ENCODE measurements at places on chromosomes 1 and 21. TPM values are rescaled to one million over a fixed set of nuclear protein-coding genes. Genes with fewer than 3 reads are reported as not detected.
A peak's percentile ranks its signal among the peaks of the same experiment; 100 is the strongest.

DNA sequence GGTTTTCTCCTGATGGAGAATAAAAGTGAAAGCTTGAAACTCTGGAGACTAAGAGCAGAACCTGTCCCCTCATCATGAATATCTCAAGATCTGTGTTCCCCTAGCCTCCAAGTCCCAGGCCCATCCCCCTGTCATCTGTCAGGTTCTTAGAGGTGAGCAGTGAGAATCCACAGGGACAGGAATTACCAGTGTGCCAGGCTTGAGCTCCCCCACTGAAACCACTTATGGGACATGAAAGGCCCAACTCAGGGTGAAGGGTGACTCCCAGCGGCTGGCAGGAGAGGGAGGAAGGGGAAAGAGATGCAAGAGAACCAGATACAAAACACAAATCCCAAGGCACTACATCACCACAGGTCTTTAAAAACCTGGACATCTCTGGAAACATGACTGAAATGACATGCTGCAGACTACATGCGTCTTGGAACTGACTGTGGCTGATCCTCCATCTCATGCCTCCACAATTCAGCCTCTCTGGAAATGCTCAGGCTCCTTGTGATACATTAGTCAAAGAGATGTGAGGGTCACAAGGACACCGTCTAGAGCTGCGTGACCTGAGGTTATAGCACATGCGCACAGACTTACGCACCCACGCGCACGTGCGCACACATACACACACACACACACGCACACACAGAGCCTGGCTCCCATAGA lies 6.8 kb upstream of the LY9 start:
- DNase-seq: no peak

DNA sequence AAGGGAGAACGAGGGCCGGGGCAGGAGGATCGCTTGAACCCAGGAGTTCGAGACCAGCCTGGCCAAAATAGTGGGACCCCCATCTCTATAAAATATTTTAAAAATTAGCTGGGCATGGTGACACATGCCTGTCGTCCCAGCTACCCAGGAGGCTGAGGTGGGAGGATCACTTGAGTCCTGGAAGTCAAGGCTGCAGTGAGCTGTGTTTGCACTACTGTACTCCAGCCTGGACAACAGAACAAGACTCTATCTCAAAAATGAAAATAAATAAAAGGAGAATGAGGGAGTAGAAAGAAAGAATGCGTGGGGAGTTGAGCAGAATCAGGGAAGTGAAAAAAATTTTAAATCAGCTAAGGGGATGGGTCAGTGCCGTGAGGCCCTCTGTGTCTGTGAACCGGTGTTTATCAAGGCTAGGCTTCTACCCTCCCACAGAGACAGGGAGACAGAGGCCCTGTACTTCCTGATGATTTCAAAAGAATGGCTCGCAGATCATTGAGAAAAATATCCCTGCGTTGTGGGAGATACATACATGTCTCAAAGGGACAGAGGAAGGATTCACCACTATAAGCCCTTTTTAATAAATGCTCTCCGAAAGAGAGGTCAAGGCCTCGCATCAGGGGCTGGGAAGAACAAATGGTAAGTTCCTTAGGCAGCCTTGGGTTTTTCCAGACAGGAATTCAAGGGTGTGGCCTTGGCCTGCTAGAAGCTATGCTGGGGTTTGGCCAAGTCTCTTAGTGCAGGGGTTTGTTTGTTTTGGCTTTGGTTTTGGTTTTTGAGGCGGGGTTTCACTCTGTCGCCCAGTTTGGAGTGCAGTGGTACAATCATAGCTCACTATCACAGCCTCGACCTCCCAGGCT lies 20.7 kb downstream of the IL10RB start:
- peak; percentile 93 for DNase-seq

DNA sequence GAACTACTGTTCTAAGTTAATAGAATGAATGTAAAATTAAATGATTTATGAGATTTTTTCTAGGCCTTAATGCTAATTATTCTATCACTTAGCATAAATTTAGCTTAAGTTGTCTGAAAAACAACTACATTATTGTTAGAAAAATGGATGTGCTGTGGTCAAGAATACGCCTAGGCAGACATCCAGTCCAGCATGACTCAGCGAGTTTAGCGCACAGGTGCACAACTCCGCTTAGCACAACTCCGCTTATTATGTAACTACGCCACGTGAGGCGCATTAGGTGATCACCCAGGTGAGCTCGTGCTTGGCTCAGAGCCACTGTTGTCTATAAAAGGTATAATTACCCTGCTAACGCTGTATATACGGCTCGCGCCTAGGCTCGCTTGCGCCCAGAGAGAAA lies 1043.6 kb upstream of the ADGRL4 start:
- DNase-seq: no peak

DNA sequence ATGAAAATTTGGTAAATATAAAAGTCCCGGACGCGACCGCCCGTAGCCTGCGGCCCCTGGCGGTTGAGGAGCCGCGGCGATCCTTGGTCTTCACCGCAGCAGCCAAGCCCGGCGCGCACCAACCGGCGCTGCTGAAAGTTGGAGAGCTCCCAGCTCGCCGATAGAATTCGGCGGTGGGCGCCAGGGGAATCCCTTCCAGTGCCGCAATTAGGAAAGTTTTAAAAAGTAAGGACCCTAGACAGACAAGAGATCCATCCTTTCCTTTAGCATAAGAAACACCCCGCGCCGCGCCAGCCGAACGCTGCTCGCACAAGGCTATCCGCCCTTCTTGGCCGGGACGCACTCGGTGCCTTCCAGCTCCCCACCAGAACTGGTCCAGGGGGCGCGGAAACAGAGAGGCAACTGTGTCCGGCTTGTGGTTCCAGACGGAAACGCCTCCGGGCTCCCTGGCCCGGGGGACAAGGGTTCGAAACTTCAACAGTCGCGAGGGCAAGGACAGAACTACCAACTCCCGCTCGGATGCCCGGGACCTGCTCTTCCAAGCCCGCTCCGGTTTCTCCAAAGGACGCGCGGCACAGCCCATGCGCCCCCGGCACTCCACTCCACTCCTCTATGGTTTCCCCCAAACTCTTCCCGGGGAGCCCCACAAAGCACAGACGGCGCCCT lies 1.7 kb downstream of the FAM78B start:
- peak; percentile 32 for DNase-seq

DNA sequence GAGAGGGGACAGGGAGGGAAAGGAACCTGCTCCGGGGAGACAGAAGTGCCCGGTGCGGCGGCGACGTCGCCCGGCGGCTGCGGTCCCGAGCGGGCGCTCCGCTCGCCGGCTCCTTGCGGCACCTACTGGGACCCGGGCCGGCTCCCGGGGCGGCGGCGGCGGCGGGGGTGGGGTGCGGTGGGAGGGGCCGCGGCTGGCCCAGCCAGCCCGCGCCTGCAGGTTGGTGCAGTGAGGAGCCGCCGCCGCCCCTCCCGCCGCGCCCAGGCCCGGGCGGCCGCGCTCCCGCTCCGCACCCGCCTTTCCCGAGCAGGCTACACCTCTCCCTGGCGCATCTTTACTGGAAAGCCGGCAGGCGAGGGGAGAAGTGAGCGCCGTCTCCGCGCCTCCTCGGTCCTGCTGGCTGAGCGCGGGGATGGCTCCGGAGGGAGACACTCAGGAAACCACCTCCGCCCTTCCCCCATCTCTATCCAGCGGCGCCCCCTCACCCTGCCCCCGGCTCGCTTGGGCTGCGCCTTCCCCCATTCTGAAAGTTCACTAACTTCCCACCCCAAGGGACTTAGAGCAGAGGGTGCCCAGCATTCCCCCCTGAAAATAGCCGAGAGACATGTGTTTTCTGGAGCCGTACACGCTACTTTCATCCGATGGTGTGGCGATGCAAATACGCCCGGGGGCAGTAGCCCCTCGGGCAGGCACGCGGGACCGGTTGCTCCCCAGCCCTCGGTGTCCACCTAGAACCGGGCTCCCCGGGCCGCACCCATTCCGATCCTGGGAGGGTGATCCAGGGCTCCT lies at the start of gene PLD5:
TSS of gene PLD5 (minus strand) at position 127 of the 789 bp plus-strand sequence.
- no peak for DNase-seq

DNA sequence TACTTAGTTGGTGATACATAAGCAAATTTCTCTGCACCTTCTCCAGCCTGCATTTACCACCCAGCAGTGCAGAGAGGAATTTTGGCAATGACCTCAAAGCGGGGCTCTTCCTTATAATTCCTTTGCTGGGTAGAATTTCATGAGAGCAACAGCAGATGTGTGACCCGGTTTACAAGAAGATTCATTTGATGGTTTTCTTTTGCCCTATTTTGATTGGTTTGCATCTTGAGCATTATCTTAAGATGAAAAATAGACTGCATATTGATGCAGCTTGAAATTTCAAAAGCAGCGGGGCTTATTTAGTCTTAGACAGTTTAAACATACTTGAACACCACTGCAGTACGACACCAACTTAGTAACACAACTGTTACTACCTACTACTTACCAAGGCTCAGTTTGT lies 378.9 kb downstream of the TTLL7 start:
- no peak for DNase-seq

DNA sequence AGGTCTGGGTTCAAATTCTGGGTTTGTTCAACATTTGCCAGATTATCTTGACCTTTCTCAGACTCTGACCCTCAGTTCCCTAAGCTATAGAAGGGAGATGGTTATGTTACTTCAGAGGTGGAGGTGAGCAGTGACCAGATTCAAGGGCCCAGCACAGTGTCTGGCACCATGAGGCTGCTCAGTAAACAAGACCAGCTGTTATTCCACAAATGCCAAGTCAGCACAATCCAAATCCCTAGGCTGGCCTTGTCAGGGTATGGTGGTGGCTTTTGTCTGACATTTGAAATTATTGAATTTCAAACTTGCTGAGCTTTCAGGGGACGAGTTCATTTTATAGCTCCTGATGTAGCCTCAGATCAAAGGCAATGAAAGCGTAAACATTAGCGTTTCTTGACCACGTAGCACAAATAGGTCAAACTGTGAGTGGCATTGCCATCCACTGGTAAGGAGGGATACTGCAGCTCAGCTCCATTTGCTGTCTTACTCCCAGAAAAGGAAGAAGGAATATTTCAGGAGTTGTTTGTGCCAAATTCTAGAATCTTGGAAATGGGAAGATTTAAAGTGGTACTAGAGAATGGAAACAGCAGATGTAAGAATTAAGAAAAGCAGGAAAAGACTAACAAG lies 94.3 kb upstream of the EDN2 start:
- no peak for DNase-seq

GRCh38 chr1:21916447-21917238 lies 20.5 kb downstream of the HSPG2 start:
- DNase-seq: no peak

DNA sequence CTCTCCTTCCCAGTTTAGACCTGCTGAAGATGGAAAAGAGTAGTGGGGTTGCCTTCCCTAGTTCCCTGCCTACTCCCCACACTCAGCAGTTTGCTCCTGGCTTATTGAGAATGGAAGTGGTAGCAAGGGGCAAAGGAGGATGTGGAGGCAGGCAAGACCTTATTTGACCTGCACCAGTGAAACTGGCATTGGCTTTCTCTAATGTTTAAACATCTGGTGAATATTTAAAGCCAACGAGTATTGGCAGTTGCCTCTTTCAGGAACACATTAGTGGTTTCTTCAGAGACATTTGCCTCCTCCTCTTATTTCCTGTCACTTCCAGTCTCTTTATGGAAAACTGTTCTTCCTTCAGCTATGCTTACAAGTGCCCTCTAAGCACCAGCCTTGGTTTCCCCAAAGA lies 62.4 kb upstream of the VAV3 start:
- no peak for DNase-seq

DNA sequence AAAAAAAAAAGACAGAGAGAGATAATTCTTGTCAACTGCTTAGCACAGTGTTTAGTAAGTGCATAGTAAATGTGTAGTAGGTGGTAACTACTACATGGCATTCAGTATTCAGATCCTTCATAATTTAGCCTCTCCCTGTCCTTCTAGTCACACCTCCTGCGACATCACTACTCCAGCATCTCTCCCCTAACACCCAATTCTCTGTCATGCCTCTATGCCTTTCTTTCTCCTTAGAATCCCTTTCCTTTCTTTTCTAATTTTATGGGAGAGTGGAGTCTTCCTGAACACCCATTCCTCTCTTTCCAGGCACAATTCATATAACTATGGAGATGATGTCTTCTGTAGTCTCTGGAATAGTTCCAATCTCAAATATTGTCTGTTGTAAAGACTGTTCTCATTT lies 3.9 kb upstream of the VPS72 start:
- no peak for DNase-seq

GRCh38 chr1:160130486-160130885 lies 14.9 kb downstream of the ATP1A2 start:
- DNase-seq: no peak

OR6N1 gene
- not detected for total RNA-seq

DNALI1 gene
- total RNA-seq: 1.0 TPM

PHLDA3 gene
- total RNA-seq: 75.0 TPM

CD5L gene
- total RNA-seq: not detected

Measured in SJSA1 (cell line).